NCI-H460 (cell line): ENCODE measurements at places on chromosomes 7 and 10.

GRCh38 chr10:33012306-33012705 is 54.3 kb upstream of the ITGB1 start:
- no peak for DNase-seq

GRCh38 chr7:144534655-144535395 is 131.3 kb upstream of the NOBOX start:
- no peak for DNase-seq

DNA sequence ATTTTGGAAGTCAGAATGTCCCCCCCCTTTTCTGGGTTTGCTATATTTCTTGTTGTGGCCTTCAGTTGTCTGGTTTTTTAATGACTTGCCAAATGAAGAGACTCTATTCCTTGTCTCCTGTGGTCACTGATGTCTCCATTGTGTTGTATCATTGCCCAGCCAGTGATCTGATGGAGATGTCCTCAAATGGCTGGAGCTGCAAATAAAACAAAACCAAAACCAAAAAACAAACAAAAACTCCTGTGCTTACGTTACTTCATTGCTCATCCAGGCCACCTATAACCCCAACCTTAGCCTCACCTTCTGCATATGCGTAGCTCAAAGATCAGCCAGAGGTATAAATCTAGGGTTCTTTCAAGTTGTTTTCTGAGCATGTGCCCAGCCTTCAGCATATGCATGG is 5.1 kb downstream of the RBM33 start:
- DNase-seq: no peak

GRCh38 chr7:82131215-82131614 is 312.4 kb downstream of the CACNA2D1 start:
- no peak for DNase-seq

DNA sequence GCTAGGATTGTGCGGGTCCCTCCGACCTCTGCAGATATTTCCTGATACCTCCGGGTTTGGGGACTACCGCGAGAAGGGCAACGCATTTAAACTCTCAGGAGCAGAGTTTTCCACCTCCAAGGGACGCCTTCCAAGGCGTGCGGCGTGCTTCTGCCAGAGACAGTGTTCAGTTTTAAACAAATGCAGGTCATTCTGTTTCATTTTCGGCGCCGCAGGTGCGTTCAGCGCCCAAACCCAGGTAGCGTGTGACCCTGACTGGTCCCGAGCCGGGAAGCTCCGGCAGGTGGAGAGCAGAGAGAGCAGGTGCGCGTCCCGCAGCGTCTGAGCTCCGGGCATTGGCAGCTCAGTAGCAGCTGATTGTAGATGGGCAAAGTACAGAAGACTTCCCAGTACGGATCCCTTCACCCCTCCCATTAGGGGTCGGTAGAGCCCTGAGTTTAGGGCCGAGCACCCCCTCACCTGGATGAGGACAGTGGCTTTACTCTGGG is 1.4 kb upstream of the CYP26A1 start:
- DNase-seq: no peak

DNA sequence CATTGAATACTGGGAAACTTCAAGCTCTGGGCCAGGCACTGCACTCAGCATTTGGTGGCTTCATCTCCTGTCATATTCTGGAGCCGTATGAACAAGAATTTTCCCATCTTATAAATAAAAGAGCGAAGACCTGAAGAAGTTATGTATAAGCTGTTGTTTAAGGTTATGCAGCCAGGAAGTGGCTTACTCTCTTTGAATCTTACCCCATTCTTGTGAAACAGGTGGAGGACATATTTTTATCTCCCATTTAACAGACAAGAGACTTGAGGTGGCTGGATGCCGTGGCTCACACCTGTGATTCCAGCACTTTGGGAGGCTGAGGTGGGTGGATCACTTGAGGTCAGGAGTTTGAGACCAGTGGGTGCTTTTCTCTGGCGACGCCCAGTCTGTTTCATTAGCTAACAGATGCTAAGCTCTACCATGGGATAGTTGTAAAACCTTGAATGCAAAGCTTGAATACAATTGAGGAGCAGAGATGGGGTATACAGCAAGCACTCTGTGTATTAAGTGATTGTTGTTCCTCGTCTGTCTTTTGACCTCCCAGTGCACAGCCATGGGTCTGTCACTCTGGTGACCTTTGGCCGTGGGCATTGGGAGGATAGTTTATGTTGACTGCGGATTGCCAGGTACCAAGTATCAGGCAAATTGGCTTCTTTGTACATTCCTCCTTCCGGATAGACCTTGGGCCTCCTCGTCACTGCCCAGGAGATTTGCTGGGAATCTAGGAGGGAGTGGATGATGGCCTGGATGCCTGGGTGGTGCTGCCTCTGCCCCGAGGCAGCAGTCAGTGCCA is 85.8 kb downstream of the GRK5 start:
- DNase-seq: no peak

DNA sequence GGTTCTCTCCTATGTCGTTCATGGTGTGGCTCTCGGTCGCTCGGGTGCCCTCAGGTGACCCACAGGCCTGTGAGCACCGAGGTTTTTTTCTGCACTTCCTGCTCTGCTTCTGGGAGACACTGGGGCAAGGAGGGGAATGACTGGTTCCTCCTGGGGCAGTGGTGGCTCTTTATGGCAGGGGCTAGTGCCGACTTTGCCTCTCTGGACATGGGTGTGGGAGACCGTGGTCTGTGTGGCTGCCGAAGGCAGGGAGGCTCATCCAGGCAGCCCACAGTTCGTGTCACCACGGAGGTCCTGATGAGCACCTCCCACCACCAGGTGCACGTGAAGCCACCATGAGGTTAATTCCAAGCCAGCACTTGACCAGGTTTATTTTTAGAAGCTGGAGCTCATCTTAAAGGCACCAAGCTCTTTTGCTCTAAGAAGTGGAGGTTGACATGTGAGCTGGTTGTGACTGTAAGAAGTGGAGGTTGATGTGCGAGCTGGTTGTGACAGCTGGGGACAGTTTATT is 24.7 kb upstream of the DPYSL4 start:
- DNase-seq: no peak

DNA sequence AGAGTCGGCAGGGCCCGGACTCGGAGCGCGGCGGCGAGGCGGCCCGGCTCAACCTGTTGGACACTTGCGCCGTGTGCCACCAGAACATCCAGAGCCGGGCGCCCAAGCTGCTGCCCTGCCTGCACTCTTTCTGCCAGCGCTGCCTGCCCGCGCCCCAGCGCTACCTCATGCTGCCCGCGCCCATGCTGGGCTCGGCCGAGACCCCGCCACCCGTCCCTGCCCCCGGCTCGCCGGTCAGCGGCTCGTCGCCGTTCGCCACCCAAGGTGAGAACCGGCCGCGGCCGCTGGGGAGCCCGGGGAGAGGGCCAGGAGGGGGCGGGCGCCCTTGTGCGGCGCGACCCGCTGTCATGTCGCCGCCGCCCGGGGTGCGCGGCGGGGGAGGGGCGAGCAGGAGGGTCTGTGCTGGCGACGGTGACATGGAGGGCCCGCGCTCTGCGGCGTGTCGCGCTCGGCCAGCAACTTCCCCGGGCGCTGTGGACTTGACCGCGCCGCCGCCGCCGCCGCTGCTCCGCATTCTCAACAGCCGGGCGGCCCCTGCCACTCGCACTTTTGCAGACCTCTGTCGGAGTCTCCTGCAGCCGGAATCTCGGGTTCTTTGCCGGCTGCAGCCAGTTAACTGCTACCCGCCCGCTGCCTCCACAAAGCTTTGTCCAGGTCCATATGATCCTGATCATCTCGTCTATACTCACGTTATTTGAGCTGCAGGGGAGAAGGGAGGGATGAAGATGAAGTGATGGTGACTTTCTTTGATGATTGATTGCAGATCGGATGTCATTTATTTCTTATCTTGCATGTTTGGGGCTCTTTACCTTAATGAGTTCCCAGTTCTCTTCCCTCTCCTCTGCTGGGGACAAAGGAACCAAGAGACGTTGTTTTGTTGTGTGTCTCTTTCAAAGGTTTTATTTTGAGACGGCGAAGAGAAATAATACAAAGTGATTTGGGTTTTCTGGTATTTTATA is 869 bp downstream of the TRIM24 start:
- peak; percentile 12 for DNase-seq

GRCh38 chr7:155769701-155770100 is 42.6 kb downstream of the SHH start:
- no peak for DNase-seq

DNA sequence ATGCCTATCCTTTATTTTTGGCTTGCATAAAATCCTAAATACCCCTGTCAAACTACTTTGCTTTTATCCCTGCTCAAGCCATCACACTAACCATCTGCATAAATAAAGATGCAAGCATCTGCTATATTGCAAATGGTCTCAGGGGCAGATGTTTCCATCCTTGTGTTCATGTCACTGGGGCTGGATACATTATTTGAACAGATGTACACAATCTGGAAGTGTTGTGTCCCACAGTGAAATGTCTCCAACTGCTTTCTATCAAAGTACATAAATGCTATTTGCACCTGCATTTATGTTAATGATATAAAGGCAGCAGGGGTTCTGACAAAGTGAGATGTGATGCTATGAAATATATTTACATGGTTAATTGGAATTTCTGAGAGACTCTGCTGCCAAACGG is 163.1 kb downstream of the ZNF438 start:
- no peak for DNase-seq

DNA sequence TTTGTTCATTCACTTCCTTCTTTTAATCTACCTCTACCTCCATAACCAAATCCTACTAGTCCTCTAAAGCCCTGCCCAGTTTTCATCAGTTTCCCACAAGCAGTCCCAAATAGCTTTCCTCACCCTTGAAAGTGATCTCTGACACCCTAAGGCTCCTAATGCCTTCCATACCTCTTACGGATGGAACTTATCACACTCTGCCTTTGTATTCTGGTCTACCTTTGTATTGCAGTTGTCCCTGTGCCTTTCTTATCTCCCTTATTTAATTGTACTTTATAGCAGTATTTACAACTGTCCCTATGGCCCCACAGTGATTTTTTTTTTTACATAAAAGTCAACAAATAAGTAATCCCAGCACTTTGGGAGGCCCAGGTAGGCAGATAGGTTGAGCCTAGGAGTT is 33.8 kb downstream of the ACSL5 start:
- DNase-seq: no peak

DNA sequence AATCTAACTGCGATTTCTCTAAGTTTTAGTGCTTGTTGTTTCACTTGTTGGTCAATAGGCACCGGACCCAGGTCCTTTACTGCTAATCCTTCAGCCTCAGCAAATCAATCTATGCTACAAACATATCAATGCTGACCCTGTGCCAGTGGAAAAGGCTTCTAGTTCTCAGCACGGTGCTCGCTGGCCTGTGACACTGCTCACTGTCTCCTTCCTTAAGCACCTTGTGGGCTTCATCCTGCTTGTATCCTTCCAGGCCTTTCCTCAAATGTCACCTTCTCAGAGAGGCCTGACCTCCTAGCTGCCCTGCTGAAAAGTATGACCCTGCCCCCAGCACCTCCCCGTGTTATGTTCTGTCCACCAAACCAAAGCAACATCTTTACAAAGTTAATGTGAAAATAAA is 201.2 kb upstream of the FRMD4A start:
- no peak for DNase-seq

GRCh38 chr10:17454161-17455014 is at the start of gene ST8SIA6:
TSS of gene ST8SIA6 (minus strand) at chr10:17454595. CDS start at chr10:17454255, 340 bp downstream.
- DNase-seq: no peak

DNA sequence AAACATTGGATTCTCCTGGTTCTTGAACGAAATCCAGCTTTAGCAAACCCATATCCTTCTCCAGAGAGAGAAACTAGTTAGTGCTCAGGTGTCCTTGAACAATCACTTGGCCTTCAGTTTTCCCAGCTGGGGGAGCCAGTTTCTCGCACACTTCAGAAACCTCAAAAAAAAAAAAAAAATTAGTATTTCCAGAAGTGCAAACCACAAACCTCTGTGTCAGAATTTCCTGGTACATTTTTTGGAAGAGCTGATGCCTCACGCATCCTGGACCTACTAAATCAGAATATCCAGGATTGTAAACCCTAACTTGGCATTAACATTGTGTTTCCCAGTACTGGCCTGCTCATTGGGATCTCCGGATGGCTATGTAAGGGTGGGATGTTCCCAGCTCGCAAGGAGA is 143.4 kb upstream of the EGR2 start:
- DNase-seq: no peak

DNA sequence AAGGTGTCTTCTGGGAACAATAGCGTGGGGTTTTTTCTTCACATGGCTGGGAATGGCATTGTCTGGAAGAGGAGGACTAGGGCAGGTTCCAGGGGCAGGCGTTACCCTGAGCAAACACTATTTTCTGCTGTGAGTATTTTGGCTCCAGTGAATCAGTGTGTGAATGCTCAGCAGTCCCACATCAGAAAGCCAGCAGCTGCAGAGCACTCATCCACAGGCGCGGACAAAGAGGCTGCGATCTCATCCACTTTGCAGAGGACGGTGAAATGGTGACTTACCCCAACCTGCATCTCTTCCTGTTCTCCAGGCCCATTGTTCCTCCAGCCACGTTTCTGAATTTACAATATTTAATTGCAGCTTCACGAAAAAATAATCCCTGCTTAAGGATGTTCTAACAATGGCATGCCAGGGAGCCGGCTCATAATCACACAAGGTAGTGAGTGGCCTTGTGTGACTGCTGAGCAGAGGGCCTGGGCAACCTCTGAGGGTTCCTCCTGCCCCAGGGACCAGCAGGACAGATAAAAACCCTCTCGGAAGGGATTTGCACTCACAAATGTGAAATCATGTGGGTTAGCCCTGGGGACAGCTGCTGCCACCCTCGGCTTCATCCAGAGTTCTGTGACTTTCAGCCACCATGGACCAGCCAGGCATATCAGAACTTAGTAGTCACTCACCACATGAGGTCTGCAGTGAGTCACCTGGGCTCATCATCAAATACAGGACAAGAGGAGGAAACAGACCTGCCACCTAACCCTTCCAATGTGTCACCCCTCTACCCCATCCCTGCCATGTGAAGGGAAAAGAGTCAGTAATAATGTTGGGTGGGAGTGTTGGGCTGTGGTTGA is 65.0 kb upstream of the EN2 start:
- DNase-seq: no peak

DNA sequence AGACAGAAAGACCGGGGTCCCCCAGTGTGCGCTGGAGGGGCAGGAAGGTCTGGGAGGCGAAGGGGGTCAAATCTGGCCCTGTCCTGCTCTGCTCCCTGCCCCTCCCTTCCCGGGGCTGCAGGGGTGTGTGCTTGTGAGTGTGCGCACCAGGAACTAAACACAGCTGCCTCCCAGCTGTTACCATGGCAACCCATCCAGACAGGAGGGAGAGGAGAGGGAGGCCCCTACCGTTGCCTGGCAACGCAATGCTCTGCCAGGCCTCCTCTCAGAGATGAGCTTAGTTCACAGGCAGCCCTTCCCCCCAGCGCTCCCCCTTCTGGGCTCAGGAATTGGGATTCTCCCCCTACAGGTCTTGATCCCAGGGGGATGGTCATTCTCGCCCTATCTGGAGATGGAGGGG is 6.1 kb downstream of the NYAP1 start:
- DNase-seq: no peak

DNA sequence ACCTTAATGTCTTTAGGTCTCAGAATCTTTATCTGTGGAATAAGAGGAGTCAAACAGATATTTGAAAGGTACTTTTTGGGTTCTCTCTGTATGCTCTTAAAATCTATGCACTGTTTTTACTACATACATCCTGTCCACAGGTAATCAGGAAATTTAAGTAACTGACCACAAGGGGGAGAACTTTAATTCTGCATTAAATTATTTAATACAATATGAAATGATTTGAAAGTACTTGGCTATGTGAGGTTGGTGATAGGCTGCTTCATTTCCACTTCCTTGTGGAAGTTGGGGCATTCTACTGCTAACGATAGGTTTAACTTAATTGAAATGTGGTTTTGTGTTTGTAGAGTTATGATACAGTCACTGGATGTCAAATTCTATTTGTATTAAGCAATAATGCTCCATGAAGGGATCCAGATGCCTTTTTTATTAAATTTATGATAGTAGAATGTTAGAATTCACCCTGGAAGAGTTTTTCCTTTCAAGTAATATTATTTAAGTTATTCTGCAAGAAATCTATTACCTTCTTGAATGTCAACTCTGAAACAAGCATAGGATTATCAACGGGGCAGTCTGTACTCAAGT is 6.0 kb downstream of the TEX47 start:
- peak; percentile 28 for DNase-seq

GRCh38 chr10:20508921-20509320 is 388.2 kb downstream of the NEBL start:
- DNase-seq: no peak
